ENCODE measurements at places on chromosomes 1 and 21. TPM values are rescaled to one million over a fixed set of nuclear protein-coding genes. Genes with fewer than 3 reads are reported as not detected.

GRCh38 chr1:166915042-166915441 lies 39.0 kb upstream of the TADA1 start:
- H3K36me3 ChIP-seq: peaks cover 4% of the 10 kb centered on the region
- H3K4me1 ChIP-seq: peaks cover 5% of the 10 kb centered on the region
- H3K4me3 ChIP-seq: no peak overlapping the region
- DNase-seq: no peak
- no peak overlapping the region for H3K27ac ChIP-seq

- no peak overlapping the region for H3K4me3 ChIP-seq
- no peaks in the 10 kb centered on the region for H3K4me1 ChIP-seq
- peaks cover 18% of the 10 kb centered on the region for H3K27me3 ChIP-seq
- H3K36me3 ChIP-seq: no peaks in the 10 kb centered on the region
These were observed 73.1 kb upstream of the TSHB start for GRCh38 chr1:114956570-114956969.

GRCh38 chr1:154663471-154664060 lies 55.6 kb upstream of the ADAR start:
- H3K27me3 ChIP-seq: peaks cover 30% of the 10 kb centered on the region
- DNase-seq: no peak
- H3K4me1 ChIP-seq: peaks cover 1% of the 10 kb centered on the region
- no peaks in the 10 kb centered on the region for H3K36me3 ChIP-seq

- peaks cover 2% of the 10 kb centered on the region for H3K4me1 ChIP-seq
- no peak overlapping the region for H3K4me3 ChIP-seq
- H3K27me3 ChIP-seq: no peaks in the 10 kb centered on the region
These were observed 115.4 kb downstream of the BCAR3 start for GRCh38 chr1:93566227-93566626.

DNA sequence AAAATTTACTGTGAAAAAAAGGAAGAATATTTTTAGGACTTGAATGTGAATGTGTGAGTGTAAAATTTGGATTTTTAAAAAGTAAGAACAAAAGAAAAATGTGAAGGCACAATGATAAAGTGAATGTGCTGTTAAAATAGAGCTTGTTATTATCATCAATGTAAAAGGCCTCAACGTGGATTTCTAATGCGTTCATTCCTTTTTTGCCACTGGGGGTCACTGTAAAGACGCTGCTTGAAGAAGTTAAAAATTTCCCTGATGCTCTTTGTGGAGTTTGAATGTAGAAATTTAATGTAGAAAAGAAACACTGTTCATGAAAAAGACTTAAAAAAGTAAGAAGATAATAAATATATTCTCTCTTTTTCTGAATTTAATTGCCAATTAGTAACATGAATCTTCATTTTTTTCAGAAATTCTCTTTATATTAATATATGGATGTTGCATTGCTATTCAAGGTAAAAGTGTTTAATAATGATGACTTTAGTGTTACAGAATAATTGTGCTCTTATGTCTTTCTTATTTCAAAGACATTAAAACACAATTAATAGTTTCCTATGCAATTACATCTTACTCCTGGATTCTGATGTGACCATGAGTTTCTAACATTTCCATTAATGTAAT lies 161.5 kb downstream of the DNM3 start:
- H3K27ac ChIP-seq: no peak overlapping the region
- no peak for DNase-seq
- H3K4me1 ChIP-seq: peaks cover 6% of the 10 kb centered on the region
- H3K27me3 ChIP-seq: no peaks in the 10 kb centered on the region
- no peak overlapping the region for H3K4me3 ChIP-seq
- no peaks in the 10 kb centered on the region for H3K36me3 ChIP-seq

DNA sequence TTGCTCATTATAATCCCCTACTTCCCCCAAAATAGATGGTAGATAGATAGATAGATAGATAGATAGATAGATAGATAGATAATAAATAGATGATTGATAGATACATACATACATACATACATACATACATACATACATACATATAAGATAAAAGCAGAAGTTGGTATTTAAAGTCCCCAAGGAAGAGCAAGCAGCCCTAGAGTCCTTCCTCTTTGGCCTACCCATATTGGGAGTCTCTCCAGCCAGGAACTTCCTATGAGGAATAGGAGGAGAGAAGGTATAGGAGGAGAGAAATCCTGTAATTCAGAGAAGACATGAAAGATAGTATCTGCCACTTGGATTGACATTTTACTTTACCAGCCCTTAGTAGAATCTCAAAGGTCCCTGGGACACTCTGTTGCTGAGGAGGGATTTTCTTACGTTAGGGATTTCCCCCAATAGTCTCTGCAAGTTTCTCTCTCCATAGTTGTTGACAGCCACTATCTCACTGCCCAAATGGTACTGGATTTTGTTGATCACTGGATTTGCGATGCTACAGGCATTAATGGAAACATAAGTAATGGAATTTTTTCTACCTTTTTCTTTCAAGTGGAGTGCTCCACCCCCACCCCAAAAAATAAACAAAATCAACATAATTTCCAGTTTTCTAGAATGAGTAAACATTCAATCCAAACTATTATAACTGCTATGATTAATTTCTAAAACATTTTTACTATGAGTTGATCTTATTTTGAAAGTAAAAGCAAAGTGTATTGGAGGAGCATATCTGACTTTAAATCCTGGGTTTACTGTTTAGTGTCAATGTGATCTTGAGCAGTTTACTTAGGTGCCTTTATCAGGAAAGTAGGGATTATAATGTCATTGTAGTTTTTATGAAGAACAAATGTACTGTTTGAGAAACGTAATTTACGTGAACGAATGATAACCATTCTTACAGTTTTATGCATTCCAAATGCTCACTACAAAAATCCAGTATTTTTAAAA lies 93.2 kb upstream of the TNFSF4 start:
- H3K27me3 ChIP-seq: no peaks in the 10 kb centered on the region
- no peak overlapping the region for H3K27ac ChIP-seq
- H3K4me3 ChIP-seq: no peak overlapping the region
- peaks cover 17% of the 10 kb centered on the region for H3K4me1 ChIP-seq
- no peak for DNase-seq
- peaks cover 3% of the 10 kb centered on the region for H3K36me3 ChIP-seq

- H3K36me3 ChIP-seq: peaks cover 16% of the 10 kb centered on the region
- H3K4me1 ChIP-seq: peaks cover 23% of the 10 kb centered on the region
- H3K27ac ChIP-seq: no peak overlapping the region
- H3K4me3 ChIP-seq: peak overlapping the region; percentile 63
- peaks cover 2% of the 10 kb centered on the region for H3K27me3 ChIP-seq
These were observed 2.7 kb downstream of the EVA1B start for GRCh38 chr1:36320767-36321118.

GRCh38 chr1:110750562-110750961 lies 75.8 kb upstream of the KCNA3 start:
- H3K36me3 ChIP-seq: no peaks in the 10 kb centered on the region
- H3K4me1 ChIP-seq: peaks cover 2% of the 10 kb centered on the region
- no peak overlapping the region for H3K4me3 ChIP-seq
- no peak overlapping the region for H3K27ac ChIP-seq
- H3K27me3 ChIP-seq: peaks cover 30% of the 10 kb centered on the region
- no peak for DNase-seq

- no peak for DNase-seq
- no peak overlapping the region for H3K27ac ChIP-seq
- H3K4me1 ChIP-seq: no peaks in the 10 kb centered on the region
- no peaks in the 10 kb centered on the region for H3K36me3 ChIP-seq
These were observed 461.7 kb downstream of the PTPRU start for GRCh38 chr1:29698033-29698432.

DNA sequence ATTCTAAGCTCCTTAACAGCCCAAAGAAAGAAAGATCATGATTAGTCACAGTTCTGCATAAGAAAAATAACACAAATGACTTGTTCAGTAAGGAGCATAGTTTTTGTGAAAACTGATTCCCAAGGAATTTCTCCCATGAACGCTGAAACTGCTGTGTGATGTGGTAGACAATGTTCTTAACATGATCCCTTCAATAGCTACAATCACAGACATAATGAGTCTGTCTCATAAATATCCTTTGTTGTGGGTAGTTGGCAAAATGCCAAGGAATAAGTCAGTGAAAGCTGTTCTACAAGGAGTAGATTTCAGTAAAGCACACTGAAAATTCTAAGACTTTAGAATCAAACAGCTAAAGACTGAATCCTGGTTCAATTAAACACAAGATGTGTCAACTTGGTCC lies 404.8 kb downstream of the HLX start:
- H3K27me3 ChIP-seq: peaks cover 2% of the 10 kb centered on the region
- H3K36me3 ChIP-seq: no peaks in the 10 kb centered on the region
- no peak overlapping the region for H3K27ac ChIP-seq
- no peaks in the 10 kb centered on the region for H3K4me1 ChIP-seq
- no peak overlapping the region for H3K4me3 ChIP-seq

DNA sequence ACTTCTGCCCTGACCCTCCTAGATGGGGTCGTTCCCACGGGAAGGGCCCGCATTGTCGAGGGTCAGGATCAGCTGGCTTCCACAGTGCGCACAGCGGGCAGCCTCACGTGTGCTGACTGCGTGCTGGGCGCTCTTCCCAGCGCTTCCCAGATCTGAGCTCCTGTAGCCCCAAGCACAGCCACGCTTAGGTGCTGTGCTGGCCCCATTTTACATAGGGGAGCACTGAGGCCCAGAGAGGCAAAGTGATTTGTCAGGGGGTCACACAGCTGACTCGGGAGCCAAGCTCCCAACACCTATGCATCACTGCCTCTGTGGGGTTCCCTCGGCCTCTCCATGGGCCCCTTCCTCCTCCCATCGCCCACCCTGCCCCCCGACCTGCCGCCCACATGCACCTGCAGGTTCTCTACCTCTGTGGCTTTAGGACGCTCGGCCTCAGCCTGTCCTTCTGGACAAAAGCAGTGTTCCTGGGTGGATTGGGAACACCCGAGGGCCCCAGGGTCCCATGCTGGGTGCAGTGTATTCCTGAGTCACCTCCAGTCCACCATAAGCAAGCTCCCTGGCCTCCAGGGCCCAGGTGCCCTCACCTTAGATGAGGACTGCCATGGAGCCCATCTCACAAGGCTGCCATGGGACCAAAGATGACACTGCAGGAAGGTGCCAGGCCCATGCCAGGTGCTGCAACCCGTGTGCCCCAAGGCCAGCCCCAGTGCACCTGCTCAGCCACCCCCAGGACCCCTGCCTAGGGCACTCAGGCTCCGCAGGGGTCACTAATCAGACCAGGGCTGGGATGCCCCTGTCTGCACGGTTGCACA lies 23.3 kb downstream of the TFF3 start:
- H3K4me1 ChIP-seq: peaks cover 3% of the 10 kb centered on the region
- H3K27ac ChIP-seq: no peak overlapping the region
- DNase-seq: no peak

- no peaks in the 10 kb centered on the region for H3K4me1 ChIP-seq
- no peaks in the 10 kb centered on the region for H3K36me3 ChIP-seq
- H3K27me3 ChIP-seq: peaks cover 28% of the 10 kb centered on the region
- H3K27ac ChIP-seq: no peak overlapping the region
- H3K4me3 ChIP-seq: no peak overlapping the region
These were observed 24.0 kb upstream of the ADARB1 start for GRCh38 chr21:45050345-45050796.

- H3K27ac ChIP-seq: no peak overlapping the region
- no peaks in the 10 kb centered on the region for H3K27me3 ChIP-seq
- no peaks in the 10 kb centered on the region for H3K36me3 ChIP-seq
- no peak overlapping the region for H3K4me3 ChIP-seq
These were observed 93.4 kb downstream of the BCAR3 start for GRCh38 chr1:93588206-93588605.

DNA sequence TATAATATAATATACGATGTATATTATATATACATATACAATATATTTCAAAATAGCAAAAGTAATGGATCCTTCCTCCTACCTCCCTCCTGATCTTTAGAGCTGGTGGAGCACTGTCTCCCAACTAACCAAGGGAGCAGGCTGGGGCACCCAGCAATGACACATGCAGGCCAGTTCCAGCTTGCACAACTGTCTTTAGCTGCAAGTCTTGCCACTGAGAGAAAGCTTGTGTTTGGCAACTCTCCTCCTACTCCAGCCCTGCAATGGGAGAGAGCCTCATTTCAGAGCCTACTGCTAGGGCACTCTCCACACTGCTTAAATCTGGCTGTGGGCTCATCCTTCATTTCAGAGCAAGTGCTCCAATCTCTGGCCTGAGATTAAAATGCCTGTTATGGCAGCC lies 469.8 kb upstream of the OLFM3 start:
- no peaks in the 10 kb centered on the region for H3K4me1 ChIP-seq
- no peak overlapping the region for H3K4me3 ChIP-seq
- H3K36me3 ChIP-seq: no peaks in the 10 kb centered on the region
- no peak overlapping the region for H3K27ac ChIP-seq
- H3K27me3 ChIP-seq: no peaks in the 10 kb centered on the region
- no peak for DNase-seq

DNA sequence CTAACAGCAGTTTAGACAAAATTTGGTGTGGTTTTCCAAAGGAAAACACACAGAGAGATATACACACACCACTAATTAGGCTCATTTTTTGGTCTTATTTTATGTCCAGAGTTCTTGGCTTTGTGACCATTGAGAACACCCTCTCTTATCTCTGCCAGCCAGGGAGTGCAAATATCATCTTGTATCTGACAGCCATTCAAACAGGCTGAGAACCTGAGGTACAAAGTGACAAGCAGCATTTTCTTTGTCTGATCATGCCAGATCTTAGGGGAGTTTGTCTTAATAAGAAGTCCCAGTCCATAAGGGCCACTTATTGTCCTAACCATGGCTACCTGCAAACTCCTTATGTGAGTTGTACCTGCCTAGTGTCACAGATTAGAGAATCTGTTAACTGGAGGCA lies 1165.2 kb downstream of the BRINP3 start:
- DNase-seq: no peak
- H3K4me1 ChIP-seq: no peaks in the 10 kb centered on the region
- H3K27me3 ChIP-seq: no peaks in the 10 kb centered on the region
- no peak overlapping the region for H3K27ac ChIP-seq

DNA sequence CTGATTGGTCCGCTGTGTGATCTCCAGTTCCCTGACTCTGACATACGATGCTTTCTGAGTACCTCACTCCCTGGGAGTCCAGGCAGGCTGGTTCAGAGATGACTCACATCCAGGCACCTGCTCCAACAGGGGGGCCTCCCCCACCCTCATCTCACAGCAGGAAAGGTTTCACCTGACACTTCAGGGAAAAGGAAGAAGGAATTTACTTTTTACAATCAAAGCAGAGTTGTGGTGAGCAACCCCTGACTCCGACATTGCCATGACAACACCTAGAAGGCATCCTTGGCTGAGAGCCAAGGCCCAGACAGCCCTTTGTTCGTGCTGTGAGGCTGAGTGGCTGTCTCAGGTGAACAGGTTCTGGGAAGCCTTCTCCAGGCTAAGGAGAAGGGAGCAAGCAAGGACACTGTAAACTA lies 164.6 kb upstream of the GJB5 start:
- no peaks in the 10 kb centered on the region for H3K36me3 ChIP-seq
- no peak overlapping the region for H3K27ac ChIP-seq
- H3K27me3 ChIP-seq: peaks cover 6% of the 10 kb centered on the region
- no peak overlapping the region for H3K4me3 ChIP-seq
- DNase-seq: no peak

- H3K36me3 ChIP-seq: peaks cover 21% of the 10 kb centered on the region
- no peak overlapping the region for H3K27ac ChIP-seq
- peaks cover 10% of the 10 kb centered on the region for H3K4me1 ChIP-seq
- no peak overlapping the region for H3K4me3 ChIP-seq
- no peak for DNase-seq
These were observed 9.6 kb downstream of the DAP3 start for GRCh38 chr1:155698382-155699038.

GRCh38 chr1:226332947-226333346 lies 24.0 kb upstream of the LIN9 start:
- H3K36me3 ChIP-seq: no peaks in the 10 kb centered on the region
- peak overlapping the region; percentile 56 for H3K27ac ChIP-seq
- no peak for DNase-seq
- peaks cover 8% of the 10 kb centered on the region for H3K4me1 ChIP-seq
- peaks cover 4% of the 10 kb centered on the region for H3K27me3 ChIP-seq
- H3K4me3 ChIP-seq: peak overlapping the region; percentile 54

The ANKRD65 gene
- not detected for total RNA-seq

The LENEP gene
- 1.9 TPM for total RNA-seq

The FCGR3A gene
- total RNA-seq: 2.3 TPM

The TSNAX gene
- 37.7 TPM for total RNA-seq

The PKN2 gene
- 32.4 TPM for total RNA-seq

All from activated naive CD8-positive, alpha-beta T cell treated with anti-CD3 and anti-CD28 coated beads, Interleukin-2, amount 10 ng/mL, durations not matched to agents 7 days and 5 days (primary cell).